Uterine smooth muscle cell (primary cell): ENCODE measurements at places on chromosomes 4 and X. TPM values are rescaled to one million over a fixed set of nuclear protein-coding genes. Genes with fewer than 3 reads are reported as not detected.

Gene LNX1
- total RNA-seq, result 0.11 and 0.25 TPM in 2 replicates

Gene NKRF
- total RNA-seq, result 4.2 and 4.8 TPM in 2 replicates

Gene DUX4
- not detected in 2 replicates for total RNA-seq

Gene CLDN34
- not detected in 2 replicates for total RNA-seq

Gene CRMP1
- 0.62 and 0.77 TPM in 2 replicates for total RNA-seq

Gene MAGEA1
- total RNA-seq, result not detected in 2 replicates

Gene GABRQ
- 0.87 and 2.5 TPM in 2 replicates for total RNA-seq

Gene UBA1
- 170 and 214 TPM in 2 replicates for total RNA-seq

Gene ABLIM2
- 0.25 TPM in 1 of 2 replicates, not detected in the other for total RNA-seq

Gene GLUD2
- 1.2 and 2.0 TPM in 2 replicates for total RNA-seq

Gene CAPN6
- under 0.01 TPM in 2 replicates for total RNA-seq

Gene AVPR2
- not detected in 2 replicates for total RNA-seq

Gene MTMR1
- 24.4 and 27.9 TPM in 2 replicates for total RNA-seq

Gene HAND2
- total RNA-seq, result 22.7 and 26.9 TPM in 2 replicates

Gene TBC1D8B
- 14.6 and 19.1 TPM in 2 replicates for total RNA-seq

Gene SRPX2
- 19.8 and 58.2 TPM in 2 replicates for total RNA-seq

Gene DACH2
- total RNA-seq, result not detected in 2 replicates

Gene CPLX1
- under 0.01 TPM in 1 of 2 replicates, not detected in the other for total RNA-seq

Gene LINC00632
- total RNA-seq, result 9.7 and 9.8 TPM in 2 replicates

Gene IQCM
- 0.11 TPM in 1 of 2 replicates, not detected in the other for total RNA-seq

Gene RRH
- 0.22 TPM in 1 of 2 replicates, not detected in the other for total RNA-seq

Gene HS6ST2
- total RNA-seq, result 0.25 and 0.44 TPM in 2 replicates

Gene DCAF4L1
- total RNA-seq, result 0.11 and 0.12 TPM in 2 replicates

Gene GPC3
- not detected in 2 replicates for total RNA-seq

Gene FSTL5
- total RNA-seq, result under 0.01 and 0.50 TPM in 2 replicates

Gene STOX2
- 0.12 and 0.33 TPM in 2 replicates for total RNA-seq

Gene XKRX
- total RNA-seq, result under 0.01 TPM in 2 replicates

Gene MCUB
- 21.5 and 30.2 TPM in 2 replicates for total RNA-seq

Gene HDX
- total RNA-seq, result 6.1 and 6.2 TPM in 2 replicates

Gene KANTR
- total RNA-seq, result 10.1 and 10.3 TPM in 2 replicates

Gene MAGEA11
- total RNA-seq, result not detected in 2 replicates

Gene VEGFC
- total RNA-seq, result 45.3 and 48.4 TPM in 2 replicates

Gene ATP1B4
- not detected in 2 replicates for total RNA-seq

Gene SLIT2
- 57.7 and 97.5 TPM in 2 replicates for total RNA-seq

Gene SLC7A11
- total RNA-seq, result 94.2 and 98.3 TPM in 2 replicates

Gene CCDC110
- 1.3 and 2.0 TPM in 2 replicates for total RNA-seq

Gene ACOX3
- 29.3 and 30.1 TPM in 2 replicates for total RNA-seq

Gene KIAA1210
- total RNA-seq, result under 0.01 TPM in 1 of 2 replicates, not detected in the other

Gene HSFX3
- not detected in 2 replicates for total RNA-seq

Gene FAM120C
- total RNA-seq, result 5.4 and 5.9 TPM in 2 replicates

Gene VMA21
- 50.9 and 58.0 TPM in 2 replicates for total RNA-seq

Gene N4BP2
- 7.4 and 8.0 TPM in 2 replicates for total RNA-seq

Gene UGT2B28
- total RNA-seq, result not detected in 2 replicates

Gene IKBKG
- 17.5 and 18.7 TPM in 2 replicates for total RNA-seq

Gene PABPC1L2A
- total RNA-seq, result not detected in 2 replicates

Gene RNF128
- total RNA-seq, result 1.5 and 2.0 TPM in 2 replicates

Gene BRCC3
- 14.4 and 19.6 TPM in 2 replicates for total RNA-seq

Gene GPR82
- not detected in 2 replicates for total RNA-seq

Gene KLHL8
- 21.6 and 29.6 TPM in 2 replicates for total RNA-seq

Gene ODAPH
- total RNA-seq, result not detected in 2 replicates

Gene BGN
- total RNA-seq, result 9.0 and 27.9 TPM in 2 replicates

Gene SPP1
- total RNA-seq, result 58.1 and 68.2 TPM in 2 replicates

Gene BST1
- 2.7 and 3.1 TPM in 2 replicates for total RNA-seq

Gene F8A3
- total RNA-seq, result 2.5 TPM in 1 of 2 replicates, not detected in the other

Gene GPR78
- 0.11 and 0.62 TPM in 2 replicates for total RNA-seq

Gene XK
- 0.22 and 0.25 TPM in 2 replicates for total RNA-seq

Gene DIPK2B
- 0.11 and 0.12 TPM in 2 replicates for total RNA-seq
